Transverse colon (tissue), 4 donors: ENCODE measurements at places on chromosomes 16 and 17.

GRCh38 chr17:73533781-73534180 is 110.5 kb downstream of the SDK2 start:
- DNase-seq: no peak

GRCh38 chr17:27793906-27794569 is 6.3 kb downstream of the NOS2 start:
- no peak for DNase-seq

- DNase-seq: no peak
Measured at GRCh38 chr16:53566552-53567245, 63.7 kb upstream of the AKTIP start.

DNA sequence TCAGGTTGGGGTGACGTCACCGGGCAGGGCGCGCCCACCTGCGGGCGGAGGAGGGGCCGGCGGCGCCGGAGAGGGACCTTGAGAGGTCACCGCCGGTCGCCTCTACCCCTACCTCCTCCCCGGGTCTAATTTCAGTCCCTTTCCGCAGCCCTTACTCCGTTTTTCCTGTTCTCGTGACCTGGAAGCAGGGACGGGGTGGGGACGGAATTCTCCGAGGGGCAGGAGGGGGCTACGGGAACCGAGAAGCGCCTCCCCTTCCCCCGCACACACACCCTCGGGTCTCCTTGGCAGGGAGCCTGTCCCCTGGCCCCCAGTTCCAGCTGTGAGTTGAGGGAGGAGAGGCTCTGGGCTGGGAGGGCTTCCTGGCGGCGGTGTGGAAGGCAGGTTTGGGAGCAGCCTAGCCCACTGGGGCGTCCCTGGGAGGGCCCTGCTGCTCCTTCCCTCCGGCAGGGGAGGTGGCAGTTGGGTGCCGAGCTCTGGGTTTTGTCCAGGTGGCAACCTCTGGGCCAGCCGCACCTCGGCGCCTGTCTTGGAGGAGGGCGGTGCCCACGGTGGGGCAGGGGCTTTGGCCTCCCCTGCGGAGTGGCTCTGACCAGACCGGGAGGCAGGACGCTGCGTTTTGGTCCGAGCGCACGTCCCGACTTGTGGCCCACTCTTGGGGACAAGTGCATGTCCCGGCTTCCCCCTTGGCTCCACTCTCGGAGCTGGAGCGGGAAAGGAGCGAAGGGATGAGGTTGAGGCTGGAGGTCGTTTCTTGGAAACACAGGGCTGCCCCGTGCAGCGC is 773 bp downstream of the SYNGR3 start:
- DNase-seq: peak; percentile 77

DNA sequence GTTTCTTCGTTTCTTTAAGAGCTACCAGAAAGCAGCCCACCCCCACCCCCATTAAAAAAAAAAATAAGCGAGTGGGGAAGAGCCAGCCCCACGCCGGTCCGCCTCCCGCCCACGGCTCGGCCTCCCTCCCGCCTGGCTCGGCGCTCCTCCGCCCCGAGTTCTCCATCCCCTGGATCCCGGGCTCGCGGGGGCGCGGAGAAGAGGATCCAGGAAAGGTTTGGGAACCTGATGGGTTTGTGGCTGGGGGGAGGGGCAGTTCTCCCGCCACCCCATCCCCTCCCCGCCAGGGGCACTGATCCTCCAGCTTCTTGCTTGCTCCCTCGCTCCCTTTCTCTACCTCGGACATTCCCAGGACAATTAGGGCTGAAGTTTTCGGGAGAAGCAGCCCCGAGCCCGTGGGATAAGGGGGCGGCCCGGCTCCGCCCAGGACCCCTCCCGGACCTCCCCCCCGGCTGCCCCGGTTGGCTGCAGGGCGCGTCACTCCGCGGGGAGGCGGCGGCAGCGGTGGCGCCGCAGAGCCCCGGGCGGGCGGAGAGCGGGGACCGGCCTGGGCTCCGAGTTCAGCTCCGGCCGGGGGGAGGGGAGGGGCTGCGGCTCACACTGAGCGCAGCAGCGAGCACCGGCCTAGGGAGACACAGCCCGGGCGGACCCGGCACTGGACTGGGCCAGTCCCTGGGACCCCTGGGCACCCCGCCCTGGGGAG is 1.0 kb upstream of the SALL1 start:
- peak; percentile 33 for DNase-seq
